HTR-8/SVneo (cell line): ENCODE measurements at places on chromosomes 4 and X.

GRCh38 chr4:60241866-60242265, 958.3 kb upstream of the ADGRL3 start:
- no peak for DNase-seq

GRCh38 chrX:15956681-15957080, 102.1 kb upstream of the AP1S2 start:
- peak; percentile 14 for DNase-seq

- no peak for DNase-seq
These were observed 221.2 kb downstream of the SLC4A4 start for GRCh38 chr4:71559957-71560571.

DNA sequence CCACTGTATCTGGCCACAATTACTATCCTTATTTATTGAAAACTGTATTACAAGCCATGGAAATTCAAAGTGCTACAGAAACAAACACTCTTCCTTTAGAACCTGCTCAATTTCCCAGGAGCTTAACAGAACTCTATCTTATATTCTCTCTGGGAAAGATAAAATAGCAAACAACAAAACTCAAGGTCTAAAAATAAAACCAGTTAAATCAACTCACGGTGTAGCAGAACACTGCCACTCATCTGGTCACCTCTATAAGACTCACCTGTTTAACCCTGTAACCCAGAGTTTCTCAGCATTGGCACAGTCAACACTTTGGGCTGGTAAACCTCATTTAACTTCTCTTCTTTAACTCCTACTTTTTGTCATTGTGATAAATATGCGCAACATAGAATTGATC, 348.9 kb downstream of the DCHS2 start:
- DNase-seq = no peak

GRCh38 chrX:13175056-13175455, 130.6 kb upstream of the FAM9C start:
- no peak for DNase-seq

DNA sequence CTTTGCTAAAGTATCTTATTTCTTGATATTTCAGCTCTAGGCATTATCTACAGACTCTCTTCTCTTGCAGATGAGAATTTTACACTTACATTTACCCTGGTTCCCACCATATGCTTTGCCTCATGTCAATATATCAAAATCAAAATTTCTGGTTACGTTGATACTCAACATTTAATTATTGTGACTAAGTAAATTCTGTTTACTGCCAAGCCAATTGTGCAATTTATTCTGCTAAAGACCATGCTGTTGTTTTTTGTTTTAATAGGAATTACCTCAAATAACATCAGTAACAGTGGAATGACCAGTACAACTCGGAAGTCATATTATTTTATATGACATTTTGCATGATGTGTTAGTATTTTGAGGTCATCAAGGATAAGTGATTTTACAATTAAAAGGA, 125.5 kb downstream of the IL15 start:
- no peak for DNase-seq

DNA sequence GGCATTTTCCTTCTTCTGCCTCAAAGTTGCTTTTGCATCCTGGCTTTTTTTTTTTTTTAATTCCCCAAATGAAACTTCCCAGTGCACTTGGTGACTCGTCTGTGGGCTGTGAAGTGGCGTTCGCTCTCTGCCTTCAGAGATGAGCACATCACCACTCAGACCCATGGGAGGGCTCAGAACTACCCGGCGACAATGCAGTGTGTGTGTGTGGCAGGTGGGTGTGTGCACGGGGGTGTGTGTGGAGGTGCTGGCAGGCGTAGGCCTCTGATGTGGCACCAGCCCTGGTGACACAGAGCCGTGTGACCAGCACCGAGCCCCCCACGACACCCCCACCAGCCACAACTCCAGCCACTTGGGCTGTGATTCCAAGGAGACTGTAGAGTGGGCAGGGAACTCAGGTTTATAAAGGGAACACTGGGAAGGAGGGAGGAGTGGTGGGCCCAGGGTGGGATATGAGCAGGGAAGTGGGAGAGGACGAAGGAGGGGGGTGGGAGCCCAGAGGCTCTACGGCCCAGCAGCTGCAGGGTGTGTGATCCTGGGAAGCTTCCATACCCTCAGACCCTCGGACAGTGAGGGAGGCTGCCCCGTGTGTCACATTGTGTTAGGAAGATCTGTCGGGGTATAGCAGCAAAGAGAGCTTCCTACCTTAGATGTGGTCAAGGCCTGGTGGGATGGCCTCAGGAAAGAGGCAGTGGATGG, 6.0 kb upstream of the WFS1 start:
- no peak for DNase-seq

DNA sequence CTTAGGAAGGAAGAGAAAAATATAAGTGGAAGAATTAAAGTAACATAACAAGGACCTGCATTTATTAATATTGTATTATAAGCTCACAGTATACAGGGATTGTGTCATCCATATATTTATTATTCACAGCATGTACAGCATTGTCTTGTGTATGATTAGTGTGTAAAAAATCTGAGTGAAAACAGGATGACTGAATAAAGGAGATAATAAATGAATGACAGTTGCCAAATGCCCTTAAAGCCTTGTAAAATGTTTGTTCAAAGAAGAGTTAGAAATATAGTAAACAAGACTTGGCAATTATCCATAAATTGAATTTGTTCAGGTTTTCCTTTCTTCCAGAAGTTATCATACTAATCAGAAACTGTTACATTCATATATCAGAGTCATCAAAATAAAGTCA, 172.7 kb downstream of the BTC start:
- DNase-seq = no peak

DNA sequence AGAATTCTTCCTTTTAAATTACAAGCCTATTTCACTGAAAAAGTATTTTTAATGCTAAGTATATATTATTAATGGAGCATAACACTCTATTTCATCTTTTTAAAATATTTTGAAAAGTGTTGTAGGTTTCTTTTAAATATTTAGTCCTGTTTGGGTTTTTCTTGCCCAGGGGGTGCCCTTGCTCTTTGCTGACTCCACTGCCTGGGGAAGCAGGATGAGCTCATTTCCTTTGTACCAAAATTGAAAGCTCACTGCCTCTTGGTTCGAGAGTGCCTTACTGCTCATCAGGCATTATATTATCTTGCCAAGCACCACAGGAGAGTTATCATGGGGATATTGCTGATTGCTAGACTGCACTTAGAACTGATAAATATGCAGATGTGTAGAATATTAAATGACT, 819.2 kb downstream of the PCDH18 start:
- peak; percentile 12 for DNase-seq

DNA sequence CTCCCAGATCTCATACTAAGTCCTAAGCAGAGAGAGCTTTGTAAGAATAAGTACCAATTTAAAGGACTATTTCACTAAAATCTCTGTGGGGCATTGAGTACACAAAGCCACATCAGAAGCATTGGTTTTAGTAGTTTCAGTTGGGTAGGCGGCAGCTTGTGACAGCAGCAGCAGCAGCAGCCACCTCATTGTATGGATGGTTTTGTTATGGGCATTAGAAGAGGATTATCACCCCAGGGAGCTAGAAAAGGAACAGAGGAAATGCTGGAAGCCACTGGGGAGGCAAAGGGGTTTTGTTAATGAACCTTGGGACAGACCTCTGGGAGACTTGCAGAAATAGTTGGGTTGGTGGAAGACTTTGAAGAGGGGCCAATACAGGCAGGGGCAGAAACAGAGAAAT, 93.9 kb upstream of the FRMPD3 start:
- DNase-seq = no peak

DNA sequence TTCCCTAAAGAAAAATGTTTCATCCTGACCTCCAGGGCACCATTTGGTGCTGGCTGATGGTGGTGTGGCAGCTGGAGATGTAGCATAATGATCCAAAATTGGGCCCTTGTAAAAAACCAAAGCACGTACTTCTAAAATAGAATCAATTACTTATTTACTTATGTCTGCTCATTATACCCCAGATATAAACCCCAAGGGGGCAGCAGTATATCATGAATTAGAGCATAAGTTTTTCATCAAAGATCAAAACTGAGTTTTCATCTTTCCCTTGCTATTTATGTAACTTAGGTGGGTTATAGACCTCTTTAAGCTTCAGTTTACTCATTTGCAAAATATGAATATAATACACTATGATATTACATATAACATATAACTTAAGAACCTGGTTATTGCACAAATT, 241.1 kb downstream of the TACR3 start:
- DNase-seq = no peak

- DNase-seq = no peak
These were observed 125.0 kb downstream of the AKAP4 start for GRCh38 chrX:50075630-50076339.

DNA sequence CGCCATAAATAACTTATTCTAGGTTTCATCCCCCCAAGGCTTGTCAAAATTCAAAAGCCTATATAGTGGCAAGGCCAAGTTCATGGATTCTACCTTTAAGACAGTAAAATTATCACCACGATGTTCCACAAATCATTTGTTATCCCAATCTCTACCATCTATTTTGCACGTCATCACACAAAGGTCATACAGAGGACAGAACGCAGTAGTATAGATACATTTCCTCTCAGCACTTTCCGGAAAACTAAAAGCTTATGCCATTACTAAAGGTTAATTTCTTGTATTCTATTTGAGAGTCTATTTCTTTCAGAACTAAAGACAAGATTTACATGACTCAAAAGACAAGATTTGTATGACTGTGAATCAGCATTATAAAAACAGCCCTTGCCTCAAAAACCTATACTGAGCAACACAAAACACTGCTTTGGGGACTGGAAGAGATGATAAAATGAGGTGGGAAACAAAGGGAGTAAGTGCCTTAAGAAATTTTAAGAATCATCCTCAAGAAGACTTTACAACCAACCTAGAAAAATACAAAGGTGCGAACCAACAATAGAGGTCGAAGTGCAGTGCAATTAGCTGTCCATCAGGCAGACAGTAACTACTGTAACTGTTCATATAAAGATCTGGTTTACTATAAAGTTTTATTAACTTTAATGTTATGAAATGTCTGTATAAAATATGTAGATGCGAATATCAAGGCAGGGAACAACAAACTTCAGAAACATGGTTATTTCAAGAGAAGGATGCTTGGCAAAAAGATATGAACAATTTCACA, 7.6 kb downstream of the UBE2D3 start:
- DNase-seq = no peak

DNA sequence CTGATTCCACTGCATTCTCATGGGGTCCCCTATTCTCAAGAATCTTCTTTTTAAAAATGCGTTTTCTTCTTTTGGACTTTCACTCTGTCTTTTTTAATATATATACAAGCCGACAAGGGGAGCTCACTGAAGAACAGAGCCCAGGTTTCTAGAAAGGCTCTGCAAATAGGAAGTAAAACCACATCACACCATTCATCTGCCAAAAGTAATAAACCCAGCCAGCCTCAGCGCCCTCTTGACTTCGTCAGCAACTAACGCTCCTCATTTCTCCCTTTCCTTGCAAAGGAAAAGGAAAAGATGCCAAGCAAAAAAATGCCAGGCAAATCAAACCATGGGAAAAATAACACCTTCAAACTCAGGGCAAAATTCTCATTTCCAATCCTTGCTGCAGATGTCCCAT, 136.4 kb downstream of the HHIP start:
- no peak for DNase-seq

DNA sequence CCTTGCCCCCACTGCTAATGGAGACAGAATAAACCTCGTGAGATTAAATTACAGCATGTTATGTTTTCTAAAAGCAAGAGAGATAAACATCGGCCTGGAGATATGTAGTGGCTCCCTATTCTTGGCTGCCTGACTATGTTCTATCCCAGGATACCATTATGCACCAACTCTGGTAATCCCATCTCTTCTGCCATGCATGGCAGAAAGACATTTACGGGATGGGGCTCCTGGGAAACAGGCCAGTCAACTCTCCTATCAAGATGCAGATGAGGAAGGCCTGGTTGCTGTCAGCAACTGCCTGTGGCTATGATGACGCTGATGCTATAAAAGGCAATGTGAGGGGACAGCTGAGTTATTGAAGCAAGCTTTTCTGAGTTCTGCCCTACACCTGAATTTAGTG, 166.2 kb upstream of the VCX3A start:
- no peak for DNase-seq

DNA sequence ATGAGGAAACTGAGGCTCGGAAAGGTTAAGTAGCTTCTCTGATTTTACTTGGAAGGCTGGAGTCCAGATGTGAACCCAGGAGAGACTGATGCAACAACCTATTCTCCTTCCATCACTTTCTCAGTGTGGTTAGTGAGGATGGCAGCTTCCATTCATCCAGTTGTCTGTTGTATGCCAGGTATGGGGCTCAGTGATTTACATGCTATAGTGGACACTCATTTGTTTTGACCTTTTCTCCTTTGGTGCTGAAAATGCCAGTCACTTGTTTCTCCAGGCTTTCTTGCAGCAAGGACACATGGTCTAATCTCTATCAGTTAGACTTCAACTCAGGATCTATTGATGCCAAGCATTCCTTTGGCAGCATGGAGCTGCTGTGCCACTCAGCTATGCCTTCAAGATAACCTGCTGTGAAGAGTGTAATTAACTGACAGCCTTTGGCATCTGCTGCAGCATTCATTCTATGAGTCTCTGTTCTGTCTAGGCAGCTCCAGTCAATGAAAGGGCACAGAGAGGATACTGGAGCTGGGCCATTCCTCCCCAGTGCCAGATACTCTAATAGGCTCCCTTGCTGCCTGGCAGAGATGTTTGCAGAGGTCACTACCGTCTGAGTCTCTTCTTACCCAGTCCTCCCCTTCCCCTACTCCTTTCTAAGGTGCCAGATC, 11.0 kb upstream of the CWH43 start:
- no peak for DNase-seq

DNA sequence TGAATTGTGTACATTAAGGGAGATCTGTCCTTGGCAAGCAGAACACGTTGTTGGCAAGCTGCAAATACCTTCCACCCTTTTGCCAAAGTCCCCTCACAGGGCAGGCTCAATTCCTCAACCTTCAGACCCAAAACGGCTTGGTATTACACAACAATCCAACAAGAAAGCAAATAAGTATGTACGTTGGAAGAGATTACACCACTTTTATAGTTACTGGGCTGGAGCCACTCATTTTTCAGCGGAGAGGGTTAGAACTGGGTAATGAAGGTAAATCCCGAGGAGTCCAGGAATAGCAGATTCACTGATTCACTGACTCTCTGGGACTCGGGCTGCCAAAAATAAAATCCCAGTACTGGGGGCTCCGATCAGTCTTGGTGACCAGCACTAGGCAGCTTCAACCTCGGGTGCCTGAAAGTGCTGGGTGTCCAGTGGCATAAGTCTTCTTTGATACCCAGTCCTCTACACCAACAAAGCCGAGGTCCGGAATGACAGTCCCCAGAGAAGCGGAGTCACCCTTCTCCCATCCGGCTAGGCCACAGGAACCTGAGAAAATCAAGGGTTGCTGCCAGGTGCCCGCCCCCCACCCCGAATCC, 587 bp downstream of the TIMM8A start:
- no peak for DNase-seq

- DNase-seq = no peak
These were observed 727.8 kb downstream of the GRID2 start for GRCh38 chr4:93031431-93032098.

GRCh38 chr4:147617841-147618691, 869 bp downstream of the TMEM184C start:
- DNase-seq = no peak

- no peak for DNase-seq
These were observed 6.0 kb downstream of the PCDH7 start for GRCh38 chr4:30726090-30726675.

GRCh38 chr4:7199771-7200441, 7.6 kb downstream of the SORCS2 start:
- no peak for DNase-seq
